ENCODE measurements at places on chromosomes 3 and 15.

GRCh38 chr3:189590223-189590622, 41.0 kb upstream of the TP63 start:
- no peak for DNase-seq

DNA sequence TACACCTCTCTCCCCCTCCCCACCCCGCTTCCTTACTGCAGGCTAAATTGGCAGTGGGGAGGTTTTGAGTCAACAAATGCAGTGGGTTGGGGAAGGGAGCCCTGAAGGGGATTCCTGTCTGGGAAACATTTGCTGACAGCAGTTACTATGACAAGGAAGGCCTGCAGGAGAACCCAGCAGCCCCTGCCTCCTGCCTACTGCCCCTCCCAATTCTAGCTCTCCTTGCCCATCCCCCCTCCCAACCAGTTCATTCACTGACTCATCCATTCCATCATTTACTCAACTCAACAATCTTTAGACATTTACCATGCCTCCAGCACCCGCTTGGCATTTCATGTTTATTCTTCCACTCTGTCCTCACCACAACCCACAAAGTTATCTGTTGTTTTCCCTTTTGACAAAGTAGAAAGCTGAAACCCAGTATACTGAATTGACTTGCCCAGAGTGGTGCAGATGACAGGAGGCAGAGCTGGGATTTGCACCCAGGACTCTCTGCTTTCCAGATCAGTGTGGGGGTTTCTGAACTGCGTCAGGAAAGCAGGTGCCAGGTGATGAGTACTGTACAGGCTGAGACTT, 75.0 kb downstream of the MAGEF1 start:
- no peak for DNase-seq

DNA sequence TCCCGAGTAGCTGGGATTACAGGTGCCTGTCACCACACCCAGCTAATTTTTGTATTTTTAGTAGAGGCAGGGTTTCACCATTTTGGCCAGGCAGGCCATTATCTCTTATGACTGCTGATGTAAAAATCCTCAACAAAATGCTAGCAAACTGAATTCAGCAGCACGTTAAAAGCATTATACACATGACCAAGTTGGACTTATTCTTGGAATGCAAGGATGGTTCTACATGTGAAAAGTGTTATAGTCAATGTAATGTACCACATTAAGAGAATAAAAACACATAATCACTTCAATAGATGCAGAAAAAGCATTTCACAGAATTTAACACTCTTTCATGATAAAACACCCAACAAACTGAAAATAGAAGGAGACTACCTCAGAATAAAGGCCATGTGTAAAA, 20.2 kb downstream of the RNF13 start:
- DNase-seq = no peak

GRCh38 chr15:78398076-78398825, 39.8 kb upstream of the IREB2 start:
- DNase-seq = no peak

- DNase-seq = no peak
Observed at GRCh38 chr3:195596765-195597171, 13.0 kb upstream of the APOD start.

GRCh38 chr15:61500951-61501620, 272.0 kb upstream of the RORA start:
- no peak for DNase-seq
